ENCODE measurements at places on chromosomes 1 and 21. TPM values are rescaled to one million over a fixed set of nuclear protein-coding genes. Genes with fewer than 3 reads are reported as not detected.

Gene GBP7
- not detected for total RNA-seq

Gene AIM2
- total RNA-seq, result 0.80 TPM

GRCh38 chr1:225847610-225848009 is 34.6 kb downstream of the TMEM63A start:
- no peak for DNase-seq
- H3K36me3 ChIP-seq, result peaks cover 6% of the 10 kb centered on the region
- no peak overlapping the region for H3K4me3 ChIP-seq
- no peaks in the 10 kb centered on the region for H3K4me1 ChIP-seq
- no peak overlapping the region for H3K27ac ChIP-seq

Gene SLFNL1
- 2.4 TPM for total RNA-seq

- no peak for DNase-seq
- no peak overlapping the region for H3K4me3 ChIP-seq
- no peaks in the 10 kb centered on the region for H3K36me3 ChIP-seq
Observed at GRCh38 chr1:21293537-21294265, 3.4 kb upstream of the ECE1 start.

Gene ATP6V1G3
- not detected for total RNA-seq

Gene GPR89A
- total RNA-seq, result 30.1 TPM

Gene ADGRL2
- total RNA-seq, result 34.0 TPM

GRCh38 chr1:154391086-154391770 is 13.9 kb upstream of the IL6R start:
- H3K27me3 ChIP-seq, result no peaks in the 10 kb centered on the region
- H3K36me3 ChIP-seq, result no peaks in the 10 kb centered on the region
- H3K4me3 ChIP-seq, result no peak overlapping the region
- no peak for DNase-seq

Gene DIO1
- total RNA-seq, result not detected

DNA sequence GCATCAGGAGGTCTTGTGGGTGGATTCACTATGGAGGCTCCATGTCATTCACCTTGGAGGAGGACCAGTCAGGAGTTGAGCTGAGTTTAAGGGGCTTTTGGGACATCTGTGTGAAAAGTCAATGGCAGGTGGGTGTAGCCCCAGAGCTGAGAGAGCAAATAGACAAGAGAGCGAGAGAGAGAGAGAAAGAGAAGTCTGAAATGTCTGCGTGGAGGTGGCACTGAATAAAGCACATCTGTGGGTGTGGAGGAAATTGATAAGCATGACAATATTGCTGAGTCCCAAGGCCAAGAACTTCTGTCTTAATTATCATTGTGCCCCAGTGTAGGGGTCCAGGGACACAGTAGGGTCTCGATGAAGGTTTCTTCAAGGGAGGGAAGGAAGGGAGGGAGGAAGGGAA is 79.5 kb upstream of the VAMP3 start:
- H3K36me3 ChIP-seq, result no peaks in the 10 kb centered on the region

Gene SNIP1
- total RNA-seq, result 45.7 TPM

- H3K36me3 ChIP-seq, result no peaks in the 10 kb centered on the region
- no peaks in the 10 kb centered on the region for H3K27me3 ChIP-seq
- H3K4me1 ChIP-seq, result no peaks in the 10 kb centered on the region
- no peak overlapping the region for H3K4me3 ChIP-seq
- no peak for DNase-seq
Observed at GRCh38 chr1:220124542-220124941, 30.6 kb downstream of the IARS2 start.

DNA sequence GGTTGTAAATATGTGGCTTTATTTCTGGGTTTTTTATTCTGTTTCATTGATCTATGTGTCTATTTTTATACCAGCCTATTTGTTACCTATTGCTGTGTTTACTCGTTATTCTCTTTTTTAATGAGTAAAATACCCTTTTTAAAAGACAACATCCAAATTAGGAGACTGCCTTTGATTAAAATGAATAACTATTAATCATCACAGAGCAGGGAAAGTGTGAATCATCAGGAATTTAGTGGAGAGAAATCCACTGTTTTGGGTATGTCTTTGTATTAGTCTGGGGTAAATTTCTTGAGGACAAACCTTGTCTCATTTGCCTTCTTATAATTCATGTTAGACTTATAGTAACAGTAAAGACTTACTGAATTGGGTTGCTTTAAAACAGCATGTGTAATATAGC is 12.1 kb downstream of the DISC1 start:
- H3K4me1 ChIP-seq, result no peaks in the 10 kb centered on the region
- H3K27me3 ChIP-seq, result no peaks in the 10 kb centered on the region
- no peak overlapping the region for H3K27ac ChIP-seq
- DNase-seq, result no peak

- H3K27ac ChIP-seq, result no peak overlapping the region
- H3K27me3 ChIP-seq, result no peaks in the 10 kb centered on the region
- no peaks in the 10 kb centered on the region for H3K4me1 ChIP-seq
- H3K36me3 ChIP-seq, result no peaks in the 10 kb centered on the region
Observed at GRCh38 chr21:41422546-41423304, 3.3 kb upstream of the MX1 start.

DNA sequence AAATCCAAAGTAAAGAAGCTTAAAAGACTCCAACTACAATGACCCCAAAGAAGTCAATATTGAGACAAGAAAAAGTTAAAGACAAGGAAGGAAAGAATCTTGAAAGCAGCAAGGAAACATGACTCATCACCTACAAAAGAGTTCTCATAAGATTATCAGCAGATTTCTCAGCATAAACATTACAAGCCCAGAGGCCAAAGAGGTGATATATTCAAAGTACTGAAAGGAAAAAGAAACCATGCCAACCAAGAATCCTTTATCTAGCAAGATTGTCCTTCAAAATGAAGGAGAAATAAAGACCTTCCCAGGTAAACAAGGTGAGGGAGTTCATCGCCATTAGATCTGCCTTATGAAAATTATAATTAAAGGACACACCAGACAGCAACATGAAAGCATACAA is 49.8 kb downstream of the CSMD2 start:
- no peak overlapping the region for H3K27ac ChIP-seq
- no peak for DNase-seq
- H3K4me1 ChIP-seq, result no peaks in the 10 kb centered on the region
- H3K27me3 ChIP-seq, result no peaks in the 10 kb centered on the region
- no peaks in the 10 kb centered on the region for H3K36me3 ChIP-seq

Gene FOXD3
- total RNA-seq, result 2.9 TPM

DNA sequence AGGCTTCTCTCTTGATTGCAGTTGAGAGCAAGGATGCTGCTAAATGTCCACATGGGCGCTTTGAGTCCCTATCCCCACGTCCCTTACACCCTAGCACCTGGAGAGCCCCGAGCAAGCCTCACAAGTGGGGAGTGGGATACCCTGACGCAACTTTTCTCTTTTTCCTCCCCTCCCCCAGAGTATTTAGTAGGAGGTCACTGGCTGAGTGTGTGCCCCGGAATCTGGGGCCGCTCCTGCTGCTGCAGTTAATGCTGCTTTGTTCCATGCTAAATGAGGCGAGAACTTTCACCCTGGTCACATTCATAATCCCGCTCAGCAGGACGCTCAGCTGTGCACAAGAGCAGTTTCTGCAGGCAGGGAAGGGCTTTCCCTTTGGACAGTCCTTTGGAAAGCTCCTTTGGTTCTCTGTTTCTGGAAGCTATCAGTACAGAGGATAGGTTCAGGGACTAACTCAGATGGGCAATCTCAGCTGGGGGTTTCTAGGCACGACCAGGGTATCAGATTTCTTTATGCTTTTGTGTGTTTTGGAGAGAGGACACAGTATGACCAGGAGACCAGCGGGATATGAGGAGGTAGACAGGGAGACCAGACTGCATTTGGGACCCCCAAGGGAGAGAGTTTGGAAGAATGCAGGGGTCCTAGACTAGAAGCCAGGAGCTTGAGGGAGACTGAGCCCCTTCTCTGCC is 75.9 kb downstream of the NOS1AP start:
- no peak overlapping the region for H3K27ac ChIP-seq
- no peak overlapping the region for H3K4me3 ChIP-seq
- no peaks in the 10 kb centered on the region for H3K36me3 ChIP-seq
- DNase-seq, result no peak
- no peaks in the 10 kb centered on the region for H3K27me3 ChIP-seq
- H3K4me1 ChIP-seq, result no peaks in the 10 kb centered on the region

DNA sequence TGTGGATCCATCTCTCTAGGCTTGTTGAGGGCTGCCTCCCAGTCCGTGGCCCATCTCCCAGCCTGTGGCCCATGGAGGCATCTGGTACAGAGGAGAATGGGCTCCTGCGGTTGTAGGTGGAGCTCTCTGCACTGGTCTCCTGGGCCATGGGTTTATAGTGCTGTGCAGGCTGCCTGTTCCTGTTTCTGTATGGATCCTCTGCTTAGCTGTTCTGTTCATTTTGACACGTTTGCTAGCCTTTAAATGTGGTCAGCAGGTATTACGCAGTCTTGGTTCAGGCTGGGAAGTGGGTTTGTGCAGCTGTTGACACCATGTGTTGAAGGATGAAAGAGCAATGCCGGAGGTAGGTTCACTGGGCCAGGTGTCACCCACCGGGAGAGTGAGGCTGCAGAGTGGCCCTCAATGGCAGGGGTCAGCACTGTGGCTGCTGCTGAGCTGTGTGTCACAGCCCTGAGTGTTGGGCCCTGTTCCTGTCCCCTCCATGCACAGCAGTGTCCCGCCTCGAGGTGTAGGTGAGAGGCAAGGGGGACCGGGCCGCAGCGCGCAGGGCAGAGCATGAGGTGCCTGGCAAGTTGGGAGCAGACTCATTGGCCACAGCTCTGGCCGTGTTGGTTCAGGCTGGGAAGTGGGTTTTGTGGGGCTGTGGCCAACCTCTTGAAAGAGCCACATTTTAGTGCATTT is 39.0 kb downstream of the SNAP47 start:
- no peaks in the 10 kb centered on the region for H3K4me1 ChIP-seq
- H3K27me3 ChIP-seq, result no peaks in the 10 kb centered on the region
- no peak overlapping the region for H3K4me3 ChIP-seq
- H3K27ac ChIP-seq, result no peak overlapping the region
- no peak for DNase-seq
